ENCODE measurements at places on chromosomes 13 and 19. TPM values are rescaled to one million over a fixed set of nuclear protein-coding genes. Genes with fewer than 3 reads are reported as not detected.

- DNase-seq, result no peak
These were observed 44.1 kb downstream of the SMAD9 start for GRCh38 chr13:36875961-36876360.

DNA sequence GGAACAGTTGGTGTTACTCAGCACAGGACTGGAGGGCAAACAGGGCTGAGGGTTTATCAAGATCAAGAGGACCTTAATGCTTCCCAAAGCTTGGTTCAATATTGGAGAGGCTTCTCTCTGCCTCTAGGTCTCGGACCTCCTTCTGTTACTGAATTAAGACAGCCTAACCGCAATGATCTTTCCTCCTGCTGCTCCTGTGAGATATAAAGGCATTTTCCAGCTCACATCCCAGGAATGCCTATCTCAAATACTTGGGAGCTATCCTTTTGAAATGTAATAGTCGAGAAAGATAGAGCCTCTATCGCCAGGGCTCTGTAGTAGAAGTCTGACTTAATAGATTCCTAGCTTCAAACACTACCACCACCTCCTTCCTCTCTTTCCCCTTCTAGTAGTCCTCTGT lies 1475.0 kb downstream of the SLITRK1 start:
- no peak for DNase-seq

- no peak for DNase-seq
These were observed 225.5 kb upstream of the IPO5 start for GRCh38 chr13:97727991-97728390.

- DNase-seq, result no peak
These were observed 30.9 kb downstream of the FAM216B start for GRCh38 chr13:42812316-42812715.

DNA sequence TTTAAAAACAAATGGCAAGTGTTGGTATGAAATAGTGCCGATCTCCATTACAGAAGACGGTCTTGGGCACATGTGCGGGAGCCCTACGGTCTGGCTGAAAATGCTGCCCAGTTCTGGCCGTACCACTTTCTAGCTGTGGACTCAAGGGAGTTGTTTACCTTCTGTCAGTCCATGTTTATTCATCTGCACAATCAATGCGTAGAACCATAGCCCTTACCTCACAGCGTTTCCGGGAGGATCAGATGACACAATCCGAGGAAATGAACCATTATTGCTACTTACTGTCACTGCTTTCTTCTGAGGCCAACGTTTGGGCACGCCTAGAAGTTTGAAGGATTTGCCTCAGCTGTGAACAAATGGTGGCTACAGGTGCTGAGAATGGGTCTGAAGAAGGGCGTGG lies 31.2 kb downstream of the GADD45B start:
- DNase-seq, result no peak

TMEM59L gene
- 3.3 TPM for polyA plus RNA-seq

NCR1 gene
- polyA plus RNA-seq, result not detected

PROZ gene
- polyA plus RNA-seq, result 0.96 TPM

TTYH1 gene
- polyA plus RNA-seq, result 8.8 TPM

SLC17A7 gene
- 0.47 TPM for polyA plus RNA-seq

CEACAM7 gene
- polyA plus RNA-seq, result not detected
